ENCODE measurements at places on chromosomes 3 and 15. TPM values are rescaled to one million over a fixed set of nuclear protein-coding genes. Genes with fewer than 3 reads are reported as not detected.

- no peak for DNase-seq
Measured at GRCh38 chr15:70525551-70525950, 237.8 kb downstream of the UACA start.

DNA sequence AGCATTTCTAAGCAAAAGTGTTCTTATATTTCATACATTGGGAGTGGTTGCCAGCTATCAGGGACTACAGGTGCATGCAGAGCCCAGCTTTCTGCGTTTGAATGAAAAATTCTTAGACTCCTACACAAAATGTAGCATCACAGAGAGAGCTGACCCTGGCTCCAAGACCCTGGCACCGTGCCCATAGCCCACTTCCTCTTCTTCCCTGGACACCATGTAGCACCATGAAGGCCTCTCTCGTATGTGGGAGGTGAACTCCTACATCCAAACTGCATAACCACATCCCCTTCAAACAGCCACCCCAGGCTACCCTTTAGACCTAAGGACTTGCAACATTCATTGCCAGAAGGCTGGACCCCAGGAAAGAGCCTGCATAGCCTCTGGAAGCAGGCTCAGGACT is 35.8 kb upstream of the ATOSA start:
- DNase-seq, result no peak

- DNase-seq, result peak; percentile 73
Measured at GRCh38 chr3:60514866-60515265, 736.4 kb downstream of the FHIT start.

- no peak for DNase-seq
Measured at GRCh38 chr3:23637339-23637738, 168.4 kb upstream of the UBE2E1 start.

DNA sequence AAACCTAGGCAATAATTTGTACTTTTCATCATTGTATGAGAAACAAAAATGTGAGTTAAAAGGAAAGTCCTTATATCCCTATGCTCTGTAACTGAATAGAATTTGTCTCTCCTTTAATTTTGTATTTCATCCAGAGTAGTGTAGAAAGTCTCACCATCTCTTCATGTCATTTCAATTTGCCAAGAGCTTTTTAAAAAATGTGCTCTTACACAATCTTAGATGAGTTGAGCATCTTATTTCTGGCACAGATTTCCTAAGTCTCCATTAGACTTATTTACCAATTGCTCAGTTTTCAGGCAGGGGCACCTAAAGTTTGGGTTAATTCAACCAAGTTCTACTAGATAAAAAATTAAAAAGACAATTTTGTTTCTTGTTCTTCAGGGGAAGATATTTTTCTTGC is 201.5 kb upstream of the RBMS3 start:
- no peak for DNase-seq

- DNase-seq, result no peak
Measured at GRCh38 chr3:152760024-152760563, 74.8 kb upstream of the P2RY1 start.

DNA sequence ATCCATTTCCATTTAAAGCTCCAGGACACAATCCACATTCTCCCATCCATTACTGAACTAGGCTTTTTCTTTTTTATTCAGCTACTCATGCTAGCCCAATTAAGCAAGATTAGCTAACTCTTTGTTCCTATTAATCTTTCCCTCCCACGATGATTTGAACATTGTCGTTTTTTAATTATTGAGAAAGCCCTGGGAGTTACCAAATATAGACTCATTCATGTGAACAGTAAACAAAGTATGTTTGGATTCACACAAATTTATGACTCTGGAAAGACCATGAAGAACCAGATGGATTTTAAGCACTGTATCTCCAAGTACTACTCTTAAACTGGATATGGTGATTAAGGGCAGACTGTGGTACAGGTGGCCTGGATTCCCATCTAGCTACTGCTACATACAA is 82.2 kb downstream of the STRIT1 start:
- no peak for DNase-seq

DNA sequence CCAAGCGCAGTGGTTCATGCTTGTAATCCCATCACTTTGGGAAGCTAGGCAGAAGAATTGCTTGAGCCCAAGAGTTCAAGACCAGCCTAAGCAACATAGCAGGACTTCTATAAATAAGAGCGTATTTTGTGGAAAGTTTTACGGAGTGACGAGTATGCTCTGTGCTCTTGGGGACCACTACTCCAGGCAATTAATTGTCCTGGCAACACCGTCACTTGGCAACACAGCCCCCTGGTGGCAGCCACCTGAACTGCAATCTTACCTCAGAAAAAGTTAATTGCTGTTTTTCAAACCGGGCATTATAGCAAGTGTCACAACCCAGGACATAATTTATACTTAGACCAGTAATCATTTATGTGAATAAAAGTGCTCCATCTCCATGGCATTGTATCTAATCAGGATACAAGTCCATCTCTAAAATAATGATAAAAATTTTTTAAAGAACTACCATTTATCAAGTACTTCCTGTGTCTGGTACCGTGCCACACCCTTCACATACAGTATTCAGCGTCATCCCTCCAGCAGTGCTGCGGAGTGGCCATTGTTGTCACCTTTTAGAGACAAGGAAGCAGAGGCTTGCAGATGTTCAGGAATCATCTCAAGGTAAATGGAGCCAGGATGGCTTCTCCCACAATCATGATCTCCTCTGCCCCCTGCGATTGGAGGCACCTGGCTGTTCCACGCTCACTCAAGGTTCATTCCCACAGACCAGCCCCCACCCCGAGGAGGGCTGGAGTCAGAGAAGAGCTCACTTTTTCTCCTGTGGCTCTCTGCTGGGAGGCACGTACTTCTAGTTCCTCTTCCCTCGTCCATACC is 34.5 kb downstream of the PLA2G4D start:
- DNase-seq, result no peak

DNA sequence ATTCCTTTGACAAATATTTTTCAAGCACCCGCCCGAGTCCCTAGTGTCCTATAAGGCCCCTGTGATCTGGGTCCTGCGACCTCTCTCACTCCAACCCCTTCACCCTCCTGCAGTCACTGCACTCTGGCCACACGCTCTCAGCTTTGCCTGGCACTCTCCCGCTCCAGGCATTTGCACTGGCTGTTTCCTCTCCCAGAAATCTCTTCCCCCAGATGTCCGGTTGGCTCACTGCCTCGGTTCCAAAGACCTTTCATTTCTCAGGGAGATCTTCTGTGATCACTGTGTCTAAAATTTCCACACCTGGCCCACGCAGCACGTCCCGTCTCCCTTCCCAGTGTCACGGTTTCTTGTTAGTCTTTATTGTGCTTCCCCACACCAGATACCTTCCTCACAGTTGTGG is 97.4 kb downstream of the WNT7A start:
- peak; percentile 74 for DNase-seq

The GCSAM gene
- 0.37 TPM for total RNA-seq

The DHX36 gene
- 69.0 TPM for total RNA-seq

The RETNLB gene
- not detected for total RNA-seq

All from posterior vena cava (tissue), 2 donors.